ENCODE measurements at places on chromosomes 1 and 21.

GRCh38 chr21:45552696-45553391 is 10.6 kb upstream of the SLC19A1 start:
- no peak for DNase-seq

DNA sequence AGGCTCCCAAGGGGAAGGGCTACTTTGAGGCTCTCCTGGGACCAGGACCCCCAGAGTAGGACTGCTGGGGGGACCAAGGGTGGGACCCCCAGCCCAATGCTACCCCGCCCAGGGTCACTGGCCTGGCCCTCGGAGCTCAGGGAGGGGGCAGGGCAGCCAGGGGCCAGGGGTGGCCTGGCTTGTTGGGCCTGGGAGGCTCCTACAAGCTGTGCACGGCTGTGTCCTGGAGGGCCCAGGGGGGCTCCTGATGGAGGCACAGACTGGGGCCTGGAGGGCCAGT is 2.2 kb downstream of the HES4 start:
- no peak for DNase-seq

- DNase-seq = no peak
Measured at GRCh38 chr1:7984811-7985210, 23.3 kb downstream of the PARK7 start.

DNA sequence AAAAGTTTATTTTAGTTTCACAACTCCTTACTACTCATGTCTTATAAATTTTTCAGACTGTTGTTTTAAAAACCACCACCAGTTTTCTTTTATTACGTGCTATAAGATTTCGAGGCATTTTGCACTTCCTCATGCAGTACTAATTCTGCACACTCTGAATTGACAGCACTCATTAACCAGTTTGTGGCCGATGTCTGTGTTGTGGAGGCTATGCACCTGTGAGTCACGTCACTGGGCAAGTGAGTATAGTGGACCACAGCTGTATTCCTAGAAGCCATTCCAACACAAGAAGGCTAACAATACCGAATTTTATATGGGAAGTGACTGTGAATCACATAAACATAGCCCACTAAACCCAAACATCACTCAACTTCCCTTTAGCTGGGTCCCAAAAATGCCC is 21.0 kb upstream of the SPATA6 start:
- DNase-seq = no peak

- no peak for DNase-seq
Measured at GRCh38 chr1:246567646-246568235, 1.5 kb downstream of the CNST start.

All from activated CD4-positive, alpha-beta T cell treated with anti-CD3 and anti-CD28 coated beads, Interleukin-2, amount 50 U/mL, for 4 hours (primary cell).